Head of caudate nucleus (tissue), 42 donors: ENCODE measurements at places on chromosomes 5 and 9.
A peak's percentile ranks its signal among the peaks of the same experiment; 100 is the strongest.

DNA sequence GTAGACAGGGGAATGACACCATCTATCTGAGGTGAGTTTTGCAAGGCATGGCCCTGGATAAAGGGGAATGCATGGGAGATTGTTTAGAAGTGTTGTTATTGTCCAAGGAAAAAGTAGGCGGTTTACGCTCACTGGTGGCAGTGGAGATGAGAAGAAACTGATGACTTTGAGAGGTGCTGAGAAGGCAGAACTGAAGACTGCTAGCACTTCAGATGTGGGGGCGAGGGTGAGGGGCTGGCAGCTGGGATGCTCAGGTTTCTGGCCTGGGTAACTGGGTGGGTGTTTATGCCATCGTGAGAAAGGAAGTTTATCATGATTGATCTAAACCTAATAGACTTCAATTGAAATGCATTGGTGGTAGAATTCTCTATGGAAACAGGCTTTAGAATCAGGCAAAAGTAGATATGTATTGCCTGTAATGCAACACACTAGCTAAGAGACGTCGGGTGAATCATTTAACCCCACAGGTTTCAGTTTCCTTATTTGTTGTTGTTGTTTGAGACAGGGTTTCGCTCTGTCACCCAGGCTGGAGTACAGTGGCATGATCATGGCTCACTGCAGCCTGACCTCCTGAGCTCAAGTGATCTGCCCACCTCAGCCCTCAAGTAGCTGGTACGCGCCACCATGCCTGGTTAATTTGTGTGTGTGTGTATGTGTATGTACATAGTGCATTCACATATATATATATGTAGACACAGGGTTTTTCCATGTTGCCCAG is 123.5 kb downstream of the SLC24A2 start:
- DNase-seq = no peak

GRCh38 chr5:67353500-67354450 is 157.2 kb upstream of the CD180 start:
- no peak for DNase-seq

- no peak for DNase-seq
Observed at GRCh38 chr5:173625673-173626504, 9.4 kb upstream of the BOD1 start.

- no peak for DNase-seq
Observed at GRCh38 chr5:181069767-181070491, 29.9 kb downstream of the BTNL9 start.

- DNase-seq = no peak
Observed at GRCh38 chr9:98968601-98969337, 25.1 kb downstream of the COL15A1 start.

GRCh38 chr5:159331093-159331973 is 1.0 kb upstream of the IL12B start:
- peak; percentile 79 for DNase-seq

GRCh38 chr5:69238760-69239251 is 4.1 kb downstream of the CDK7 start:
- DNase-seq = no peak

DNA sequence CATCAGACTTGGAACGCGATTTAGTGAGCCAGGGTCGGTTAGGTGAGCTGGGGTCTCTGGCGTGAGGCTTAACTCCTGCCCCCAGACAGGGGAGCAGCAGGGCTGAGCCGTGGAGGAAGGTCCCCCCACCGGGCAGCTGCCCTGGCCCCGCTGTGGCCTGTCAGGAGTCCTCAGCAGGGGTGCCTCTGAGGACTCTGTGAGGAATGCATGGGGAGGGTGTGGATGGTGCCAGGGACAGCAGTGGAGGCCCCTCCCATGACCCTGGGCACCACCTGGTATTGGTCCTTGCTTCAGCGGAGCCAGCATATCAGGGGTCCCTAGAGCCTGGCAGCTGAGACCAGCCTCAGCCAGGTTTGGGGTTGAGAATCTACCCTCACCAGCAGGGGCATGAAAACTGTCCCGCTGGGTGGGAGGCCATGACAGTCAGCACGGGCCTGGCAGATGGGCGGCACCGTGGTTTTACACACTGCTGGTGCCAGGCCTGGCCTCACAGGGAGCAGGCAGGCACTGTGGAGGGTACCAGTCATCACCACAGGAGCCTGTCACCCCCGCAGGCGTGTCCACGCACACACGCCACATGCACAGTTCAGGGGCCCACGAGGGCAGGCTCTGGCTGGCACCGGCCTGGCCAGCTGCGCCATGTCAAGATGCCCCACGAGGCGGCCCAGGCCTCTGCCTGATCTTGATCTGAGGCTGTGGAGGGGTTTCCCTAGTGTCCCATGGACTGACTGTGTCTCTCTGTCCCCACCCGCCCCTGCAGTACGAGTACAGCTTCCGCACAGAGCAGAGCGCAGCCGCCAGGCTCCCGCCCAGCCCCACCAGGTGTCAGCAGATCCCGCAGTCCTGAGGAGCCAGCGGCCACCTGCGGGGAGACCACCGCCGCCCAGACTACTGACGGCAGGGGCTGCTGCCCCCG is 111.1 kb upstream of the LMX1B start:
- no peak for DNase-seq

DNA sequence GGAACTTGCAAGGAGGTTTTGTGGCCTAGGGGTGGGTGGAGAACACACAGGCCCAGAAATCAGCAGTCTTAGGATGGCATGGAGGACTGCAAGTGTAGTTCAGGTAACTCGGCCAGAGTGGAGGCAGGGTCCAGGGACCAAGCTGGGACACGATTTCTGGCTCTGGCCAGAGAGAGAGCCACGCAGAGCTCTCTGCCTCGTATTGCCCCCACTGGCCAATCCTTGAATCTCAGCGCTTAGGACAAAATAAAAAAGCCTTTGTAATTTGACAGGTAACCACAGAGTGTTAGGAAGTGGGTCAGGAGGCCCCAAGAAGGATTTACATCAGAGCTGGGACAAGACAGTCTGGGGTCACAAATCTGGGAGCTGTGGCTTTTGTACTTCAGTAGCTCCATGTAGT is 11.7 kb downstream of the MAP3K1 start:
- DNase-seq = no peak

DNA sequence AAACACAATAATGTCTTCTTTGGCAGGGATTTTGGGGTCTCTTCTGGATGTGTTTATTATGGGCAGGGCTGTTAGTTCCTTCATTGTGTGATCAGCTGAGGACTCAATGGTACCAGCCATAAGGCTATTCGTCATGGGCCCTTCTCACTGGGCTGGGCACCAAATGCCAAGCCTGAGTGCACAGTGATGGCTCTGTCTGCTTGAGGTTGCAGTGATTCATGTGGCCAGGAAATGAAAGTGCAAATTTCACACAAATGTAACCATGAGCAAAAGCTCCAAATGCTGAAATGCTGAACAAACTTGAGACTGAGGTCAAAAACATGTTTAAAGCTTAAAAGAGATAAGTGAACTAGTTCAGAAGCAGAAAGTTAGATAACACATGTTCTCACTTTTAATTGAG is 191.0 kb downstream of the TARS1 start:
- no peak for DNase-seq

DNA sequence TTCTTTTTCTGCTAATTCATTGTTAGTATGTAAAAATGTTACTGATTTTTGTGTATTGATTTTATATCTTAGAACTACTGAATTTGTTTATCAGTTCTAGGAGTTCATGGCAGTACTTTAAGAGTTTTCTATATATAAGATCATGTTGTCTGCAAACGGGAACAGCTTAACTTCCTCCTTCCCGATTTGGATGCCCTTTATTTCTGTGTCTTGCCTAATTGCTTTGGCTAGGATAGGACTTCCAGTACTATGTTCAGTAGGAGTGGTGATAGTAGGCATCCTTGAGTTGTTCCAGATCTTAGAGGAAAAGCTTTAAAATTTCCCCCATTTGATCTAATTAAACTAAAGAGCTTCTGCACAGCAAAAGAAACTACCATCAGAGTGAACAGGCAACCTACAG is 20.1 kb downstream of the RCL1 start:
- no peak for DNase-seq

GRCh38 chr5:10596886-10597451 is 33.1 kb downstream of the ANKRD33B start:
- DNase-seq = no peak

DNA sequence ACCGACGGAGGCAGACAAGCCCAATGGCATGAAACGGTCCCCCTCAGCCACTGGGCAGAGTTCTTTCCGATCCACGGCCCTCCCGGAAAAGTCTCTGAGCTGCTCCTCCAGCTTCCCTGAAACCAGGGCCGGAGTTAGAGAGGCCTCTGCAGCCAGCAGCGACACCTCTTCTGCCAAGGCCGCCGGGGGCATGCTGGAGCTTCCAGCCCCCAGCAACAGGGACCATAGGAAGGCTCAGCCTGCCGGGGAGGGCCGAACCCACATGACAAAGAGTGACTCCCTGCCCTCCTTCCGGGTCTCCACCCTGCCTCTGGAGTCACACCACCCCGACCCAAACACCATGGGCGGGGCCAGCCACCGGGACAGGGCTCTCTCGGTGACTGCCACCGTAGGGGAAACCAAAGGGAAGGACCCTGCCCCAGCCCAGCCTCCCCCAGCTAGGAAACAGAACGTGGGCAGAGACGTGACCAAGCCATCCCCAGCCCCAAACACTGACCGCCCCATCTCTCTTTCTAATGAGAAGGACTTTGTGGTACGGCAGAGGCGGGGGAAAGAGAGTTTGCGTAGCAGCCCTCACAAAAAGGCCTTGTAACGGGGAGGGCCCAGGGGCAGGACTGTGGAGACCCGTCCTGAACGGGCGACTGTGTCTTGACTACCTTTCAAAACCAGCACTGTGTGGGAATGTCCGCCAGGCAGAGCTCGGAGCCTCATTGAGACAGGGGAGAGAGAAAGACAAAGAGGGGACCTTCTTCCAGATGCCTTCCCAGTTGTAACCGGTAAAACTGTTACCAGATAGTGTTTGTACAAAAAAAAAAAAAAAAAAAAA is 29.9 kb downstream of the CD180 start:
- no peak for DNase-seq

- no peak for DNase-seq
Observed at GRCh38 chr9:107858260-107858659, 368.7 kb upstream of the KLF4 start.

GRCh38 chr5:138967791-138968448 is 92.8 kb upstream of the LRRTM2 start:
- no peak for DNase-seq

DNA sequence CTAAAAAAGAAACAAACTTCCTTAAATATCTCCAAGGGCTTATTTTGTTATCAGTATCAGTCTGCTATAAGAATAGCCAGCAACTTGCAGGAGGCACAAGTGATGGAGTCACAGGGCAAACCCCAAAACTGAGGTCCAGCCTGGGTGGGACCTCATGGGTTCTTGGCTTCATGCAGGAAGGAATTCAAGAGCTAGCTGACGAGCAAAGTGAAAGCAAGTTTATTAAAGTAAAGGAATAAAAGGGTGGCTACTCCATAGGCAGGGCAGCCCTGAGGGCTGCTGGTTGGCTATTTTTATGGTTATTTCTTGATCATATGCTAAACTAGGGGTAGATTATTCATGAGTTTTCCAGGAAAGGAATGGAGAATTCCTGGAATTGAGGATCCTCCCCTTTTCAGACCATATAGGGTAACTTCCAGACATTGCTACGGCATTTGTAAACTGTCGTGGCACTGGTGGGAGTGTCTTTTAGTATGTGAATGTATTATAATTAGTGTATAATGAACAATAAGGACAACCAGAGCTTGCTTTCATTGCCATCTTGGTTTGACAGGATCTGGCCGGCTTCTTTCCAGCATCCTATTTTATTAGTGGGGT is 231.9 kb downstream of the ADAMTSL1 start:
- no peak for DNase-seq

DNA sequence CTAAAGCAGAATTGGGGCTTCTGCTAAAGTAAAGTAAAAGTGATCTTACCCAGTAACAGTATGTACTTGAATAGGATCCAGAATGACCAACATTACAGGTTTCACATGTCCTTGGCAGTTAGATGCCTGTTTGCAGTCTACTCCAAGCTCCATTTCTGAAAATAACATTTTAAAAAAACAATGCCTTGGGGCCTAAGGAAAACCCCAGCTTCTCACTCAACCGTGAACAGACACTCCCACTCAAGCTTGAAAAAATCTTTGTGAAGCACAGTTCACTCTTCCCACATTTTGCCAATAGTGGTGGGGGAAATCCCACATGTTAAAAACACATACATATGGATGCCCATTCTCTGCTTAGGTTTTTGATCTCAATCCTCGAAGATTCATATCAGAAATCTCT is 304.1 kb downstream of the ARRDC3 start:
- no peak for DNase-seq
